NCI-H526 (cell line): ENCODE measurements at places on chromosomes 13 and 19.
A peak's percentile ranks its signal among the peaks of the same experiment; 100 is the strongest.

DNA sequence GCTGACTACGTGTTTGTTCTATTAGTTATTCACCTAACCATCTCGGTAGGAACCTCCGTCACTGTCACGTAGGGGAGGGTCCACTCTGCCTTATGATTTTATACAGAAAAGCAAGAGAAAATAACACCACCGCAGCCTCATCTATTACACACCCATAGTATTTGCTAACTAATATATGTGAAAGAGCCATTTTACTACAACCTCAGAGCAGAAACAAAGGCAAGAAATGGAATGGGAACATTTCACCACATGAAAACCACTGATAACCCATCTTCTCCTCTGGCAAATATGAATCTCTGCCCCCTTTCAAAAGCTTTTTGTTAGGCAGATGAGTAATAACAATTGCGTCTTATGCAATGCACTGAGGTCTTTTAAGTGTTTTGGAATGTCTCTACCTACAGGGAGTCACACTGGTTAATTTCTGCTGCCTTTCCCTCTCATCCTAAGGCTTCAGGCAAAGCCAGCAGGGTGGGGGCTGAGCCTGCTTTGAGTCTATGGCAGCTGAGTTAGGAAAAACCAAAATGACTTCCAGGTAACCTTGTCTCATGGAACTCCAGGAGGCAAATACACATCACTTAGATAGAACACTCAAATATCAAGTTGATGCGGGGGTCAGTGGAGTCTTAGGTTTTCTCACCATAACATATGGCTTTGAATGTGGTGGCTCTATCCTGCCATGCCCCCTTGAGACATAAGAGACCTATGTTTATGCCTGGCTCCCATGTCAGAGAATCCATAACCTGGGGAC, 15.0 kb downstream of the TSHZ3 start:
- DNase-seq = no peak

- no peak for DNase-seq
Measured at GRCh38 chr19:43541920-43542650, 9.1 kb downstream of the ZNF575 start.

GRCh38 chr19:3012621-3013262, 16.3 kb downstream of the TLE2 start:
- no peak for DNase-seq

DNA sequence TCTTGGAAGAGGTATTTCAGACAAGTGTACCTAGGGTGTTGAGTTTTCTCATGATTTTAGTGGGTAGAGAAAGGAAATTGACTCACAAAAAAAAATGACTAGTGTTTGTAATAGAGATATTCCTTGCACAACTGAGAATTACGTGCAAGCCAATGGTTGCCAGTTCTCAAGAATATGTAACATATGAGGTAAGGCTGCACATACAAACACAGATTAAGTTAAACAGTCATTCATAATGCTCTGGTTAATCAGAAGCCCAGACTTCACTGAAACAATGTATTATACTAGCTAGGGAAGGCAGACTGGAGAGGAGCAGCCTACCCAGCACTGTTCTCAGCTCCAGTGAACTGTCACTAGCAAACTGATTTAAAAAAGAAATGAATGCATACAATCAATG, 418.3 kb downstream of the DIAPH3 start:
- DNase-seq = peak; percentile 28

DNA sequence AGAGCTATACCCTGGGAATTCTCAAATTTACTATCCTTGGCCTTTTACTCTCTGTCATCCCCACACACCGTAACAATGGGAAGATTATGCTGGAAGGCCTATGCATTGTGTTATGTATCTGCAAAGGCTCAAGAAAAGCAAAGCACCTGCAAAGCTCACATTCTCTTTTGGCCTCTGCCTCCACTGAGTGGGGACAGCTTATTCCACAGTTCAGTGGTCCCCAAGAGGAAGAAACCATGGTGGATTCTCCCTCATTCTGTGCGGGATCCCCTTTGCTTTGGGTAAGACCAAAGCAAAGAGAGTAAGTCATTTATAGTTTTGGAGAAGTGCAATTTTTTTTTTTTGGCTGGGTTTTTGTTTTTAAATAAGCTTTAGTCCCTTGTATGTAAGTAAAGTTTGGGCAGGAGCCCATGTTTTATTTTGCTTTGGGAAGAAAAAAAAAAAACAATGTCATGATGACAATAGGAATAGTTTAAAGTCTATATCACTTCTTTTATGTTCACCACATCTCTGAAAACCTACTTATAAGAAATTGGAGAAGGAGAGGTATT, 530.6 kb downstream of the FGF9 start:
- DNase-seq = no peak

DNA sequence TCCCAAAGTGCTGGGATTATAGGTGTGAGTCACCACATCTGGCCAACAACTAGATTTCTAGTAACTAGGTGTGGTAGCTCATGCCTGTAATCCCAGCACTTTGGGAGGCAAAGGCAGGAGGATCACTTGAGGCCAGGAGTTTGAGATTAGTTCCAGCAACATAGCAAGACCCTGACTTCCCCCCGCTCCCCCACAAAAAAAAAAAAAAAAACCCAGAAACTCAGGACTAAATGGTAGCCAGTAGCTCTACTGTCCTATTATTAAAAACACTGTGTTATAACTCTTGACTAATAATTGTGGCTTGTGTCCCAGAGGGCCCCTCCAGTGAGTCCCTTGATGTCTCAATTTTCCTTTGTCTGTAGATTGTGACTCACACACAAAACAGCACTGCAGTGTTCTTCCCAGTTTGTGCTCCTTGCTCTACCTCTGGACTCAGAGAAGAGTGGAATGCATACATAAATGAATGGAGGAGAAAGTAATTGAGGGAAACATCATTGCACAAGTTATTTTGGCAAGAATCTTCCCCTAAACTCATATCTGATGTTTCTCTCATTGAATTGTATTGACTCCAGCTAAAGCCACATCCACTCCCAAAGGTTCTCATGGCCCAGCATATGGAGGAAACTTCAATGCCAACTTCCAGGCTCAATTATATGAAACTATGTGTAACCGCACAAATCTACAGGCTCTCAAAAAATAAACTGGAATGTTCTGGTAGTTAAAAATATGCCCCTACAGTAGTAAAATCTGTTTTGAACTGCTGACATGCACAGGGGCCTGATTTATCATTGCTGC, 8.8 kb downstream of the TPT1 start:
- no peak for DNase-seq

- peak; percentile 57 for DNase-seq
Measured at GRCh38 chr19:19053508-19054314, 10.1 kb upstream of the SLC25A42 start.

GRCh38 chr19:15372891-15373301, 6.7 kb downstream of the AKAP8 start:
- DNase-seq = no peak

DNA sequence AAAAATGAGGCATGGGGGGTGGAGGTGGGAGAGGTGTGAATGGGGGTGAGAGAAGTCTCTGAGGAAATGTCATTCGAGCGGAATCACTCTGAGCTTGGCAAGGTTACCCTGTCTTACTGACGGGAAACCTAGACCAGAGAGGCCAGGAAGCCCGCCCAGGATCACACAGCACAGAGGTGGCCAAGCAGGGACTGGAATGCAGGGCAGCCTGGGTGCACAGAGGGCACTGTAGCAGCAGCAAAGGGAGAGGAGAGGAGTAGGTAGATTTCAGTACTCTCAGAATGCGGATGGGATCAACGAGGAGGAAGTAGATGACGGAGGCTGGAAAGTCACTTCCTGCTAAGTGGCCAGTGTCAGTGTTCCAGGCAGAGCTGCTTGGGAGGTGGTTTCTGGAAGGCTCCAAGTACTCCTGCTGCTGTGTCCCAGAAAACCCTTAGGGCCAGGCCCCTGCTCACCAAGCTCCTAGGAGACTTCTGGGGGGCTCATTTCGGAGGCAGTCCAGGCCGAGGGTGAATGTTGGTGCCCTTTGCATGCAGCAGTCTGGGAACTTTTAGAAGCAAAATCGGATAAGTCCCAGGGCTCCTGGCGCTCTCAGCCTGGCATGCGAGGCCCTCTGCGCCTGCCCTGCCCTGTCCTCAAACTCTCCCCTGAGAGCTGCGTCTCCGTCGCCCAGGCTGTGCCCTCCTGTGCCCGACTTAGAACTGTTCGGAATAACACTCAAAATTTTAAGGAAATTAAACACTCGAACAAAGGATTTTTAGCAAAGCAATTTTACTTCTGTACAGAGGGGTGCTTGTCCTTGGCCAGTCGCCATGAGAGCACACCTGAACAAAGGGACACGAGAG, 33.5 kb downstream of the DNM2 start:
- no peak for DNase-seq

- DNase-seq = no peak
Measured at GRCh38 chr19:16226184-16226591, 28.5 kb downstream of the AP1M1 start.

- DNase-seq = no peak
Measured at GRCh38 chr13:20090349-20090748, 70.5 kb downstream of the GJA3 start.

DNA sequence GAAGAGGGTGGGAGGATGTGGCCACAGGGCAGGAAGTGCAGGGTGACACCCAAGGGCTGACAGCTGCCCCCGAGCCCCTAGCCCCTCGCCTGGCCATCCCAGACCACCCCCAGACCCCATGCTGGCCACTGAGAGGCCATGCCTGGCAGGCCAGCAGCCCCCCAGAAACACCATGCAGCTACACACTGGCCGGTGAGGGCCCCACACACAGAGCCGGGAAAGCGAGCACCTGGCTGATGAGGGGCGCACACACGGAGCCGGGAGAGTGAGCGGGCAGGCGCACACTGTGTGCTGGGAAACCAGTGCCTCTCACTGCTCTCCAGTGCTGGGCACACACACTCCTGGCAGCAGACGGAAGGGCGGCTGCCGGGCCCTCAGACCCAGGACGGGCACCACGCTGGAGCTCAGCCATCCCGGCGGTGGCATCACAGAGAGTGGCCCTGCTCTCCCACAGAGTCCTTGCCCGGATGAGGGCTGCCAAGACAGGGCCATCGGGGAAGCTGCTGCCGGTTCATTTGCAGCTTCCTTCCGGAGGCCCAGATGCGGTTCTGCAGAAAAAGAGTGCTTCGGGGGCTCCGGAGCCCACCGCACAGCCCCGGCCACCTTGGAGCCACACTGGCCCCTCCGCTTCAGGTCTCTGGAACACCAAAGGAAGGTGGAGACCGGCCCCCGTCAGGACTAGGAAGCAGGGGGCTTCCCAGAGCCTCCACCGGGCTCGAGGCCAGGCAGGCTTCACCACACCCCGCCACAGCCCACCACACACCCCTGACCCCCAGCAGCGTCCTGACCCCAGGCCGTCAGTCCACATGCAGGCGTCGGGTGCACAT, 76.4 kb downstream of the SPACA7 start:
- DNase-seq = no peak

- DNase-seq = no peak
Measured at GRCh38 chr13:80563439-80563838, 222.5 kb upstream of the SPRY2 start.

DNA sequence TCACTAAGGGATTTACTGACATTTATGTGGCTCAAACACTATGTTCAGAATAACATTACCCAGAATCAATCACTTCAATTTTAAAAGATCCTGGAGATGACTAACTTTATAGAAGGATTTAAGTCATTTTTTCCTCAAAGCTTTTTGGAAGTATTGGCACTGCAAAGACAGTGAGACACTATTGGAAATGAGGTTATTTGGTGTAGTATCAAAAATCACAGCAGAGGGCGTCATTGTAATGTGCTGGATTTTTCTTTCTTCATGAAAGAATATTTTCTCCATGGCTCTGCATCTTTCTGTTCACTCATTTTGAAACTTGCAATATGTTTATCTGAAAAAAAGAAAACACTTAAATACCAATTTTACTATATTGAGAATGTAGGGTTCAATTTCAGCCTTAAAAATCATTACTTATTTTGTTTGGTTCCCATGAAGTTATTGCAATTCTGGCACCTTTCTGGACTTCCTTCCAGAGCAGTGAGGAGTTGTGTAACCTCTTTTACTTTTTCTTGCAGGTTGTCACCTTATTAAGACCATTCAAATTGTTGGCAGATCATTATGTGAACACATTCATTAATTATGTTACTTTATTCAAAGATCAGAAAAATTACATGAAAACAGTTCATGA, 3.7 kb upstream of the CSNK1A1L start:
- DNase-seq = peak; percentile 62

DNA sequence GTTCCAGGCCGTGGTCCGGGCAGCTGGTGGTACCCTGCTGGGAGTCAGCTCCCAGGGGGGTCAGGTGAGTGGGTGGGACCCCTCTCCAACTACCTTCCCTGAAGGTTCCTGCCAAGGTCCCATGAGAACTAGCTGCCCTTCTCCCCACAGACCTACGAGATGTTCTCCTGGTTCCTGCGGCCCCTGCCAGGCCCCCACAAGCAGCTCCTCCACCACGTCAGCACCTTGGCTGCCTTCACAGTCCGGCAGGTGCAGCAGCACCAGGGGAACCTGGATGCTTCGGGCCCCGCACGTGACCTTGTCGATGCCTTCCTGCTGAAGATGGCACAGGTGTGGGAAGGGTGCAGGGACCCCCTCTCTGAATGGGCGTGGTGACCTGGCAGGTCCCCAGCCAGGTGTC, 5.5 kb downstream of the CYP2S1 start:
- DNase-seq = no peak

DNA sequence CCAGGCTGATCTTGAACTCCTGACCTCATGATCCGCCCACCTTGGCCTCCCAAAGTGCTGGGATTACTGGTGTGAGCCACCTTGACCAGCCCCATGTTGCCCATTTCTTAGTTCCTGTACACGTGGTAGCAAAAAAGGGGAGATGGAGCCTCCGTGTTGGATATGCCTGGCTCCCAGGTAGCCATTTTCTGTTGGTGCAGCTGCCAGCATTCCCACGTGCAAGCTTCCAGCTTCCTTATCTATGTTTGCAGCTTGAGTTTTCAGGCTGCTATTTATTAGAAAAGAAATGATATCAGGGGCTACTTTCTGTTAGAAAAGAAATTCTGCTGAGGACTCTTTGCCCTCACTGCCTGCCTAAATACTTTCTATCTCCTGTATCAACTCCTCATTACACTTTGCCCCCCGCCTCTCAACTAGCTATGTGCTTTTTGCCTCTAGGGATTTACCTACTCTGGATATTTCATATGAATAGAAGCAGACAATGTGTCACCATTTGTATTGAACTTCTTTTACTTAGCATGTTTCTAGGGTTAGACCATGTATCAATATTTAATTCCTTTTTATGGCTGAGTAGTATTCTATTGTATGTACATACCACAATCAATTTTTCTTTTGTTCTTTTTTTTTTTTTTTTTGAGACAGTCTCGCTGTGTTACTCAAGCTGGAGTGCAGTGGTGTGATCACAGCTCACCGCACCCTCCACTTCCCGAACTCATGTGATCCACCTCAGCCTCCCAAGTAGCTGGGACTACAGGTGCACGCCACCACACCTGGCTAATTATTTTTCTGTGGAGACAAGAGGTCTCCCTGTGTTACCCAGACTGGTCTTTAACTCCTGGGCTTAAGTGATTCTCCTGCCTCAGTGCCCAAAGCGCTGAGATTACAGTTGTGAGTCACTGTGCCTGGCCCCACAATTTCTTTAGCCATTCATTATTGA, 3.4 kb upstream of the TMED1 start:
- DNase-seq = no peak

GRCh38 chr13:110886870-110887596, 27.8 kb downstream of the ANKRD10 start:
- no peak for DNase-seq

GRCh38 chr13:111241006-111241755, 79.3 kb upstream of the TEX29 start:
- DNase-seq = no peak

GRCh38 chr19:31220540-31220939, 128.7 kb downstream of the TSHZ3 start:
- DNase-seq = peak; percentile 49
